Fibroblast of pulmonary artery (primary cell): ENCODE measurements at places on chromosomes 5 and 9.

- peak; percentile 50 for DNase-seq
Measured at GRCh38 chr5:34895641-34896419, 19.5 kb downstream of the RAD1 start.

- DNase-seq, result no peak
Measured at GRCh38 chr9:72772661-72773060, 180.2 kb downstream of the ALDH1A1 start.

DNA sequence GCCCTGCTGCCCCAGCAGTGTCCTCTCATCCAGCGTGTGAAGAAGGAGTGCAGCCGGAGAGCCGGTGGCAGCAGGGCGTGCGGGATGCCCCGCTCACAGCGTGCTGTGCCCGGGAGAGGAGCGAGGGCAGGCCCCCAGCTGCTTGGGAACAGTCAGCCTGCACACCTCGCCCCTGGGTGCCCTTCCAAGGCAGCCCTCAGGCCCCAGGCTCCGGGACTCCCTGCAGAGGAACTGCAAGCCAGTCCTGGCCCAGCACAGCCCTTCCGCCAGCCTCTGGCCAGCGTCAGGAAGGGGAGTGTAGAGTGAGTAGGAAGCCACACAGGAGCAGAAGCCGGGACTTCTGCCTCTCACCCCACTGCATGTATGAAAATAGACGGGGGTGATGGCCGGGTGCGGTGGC, 43.5 kb downstream of the ADAMTS2 start:
- DNase-seq, result no peak

DNA sequence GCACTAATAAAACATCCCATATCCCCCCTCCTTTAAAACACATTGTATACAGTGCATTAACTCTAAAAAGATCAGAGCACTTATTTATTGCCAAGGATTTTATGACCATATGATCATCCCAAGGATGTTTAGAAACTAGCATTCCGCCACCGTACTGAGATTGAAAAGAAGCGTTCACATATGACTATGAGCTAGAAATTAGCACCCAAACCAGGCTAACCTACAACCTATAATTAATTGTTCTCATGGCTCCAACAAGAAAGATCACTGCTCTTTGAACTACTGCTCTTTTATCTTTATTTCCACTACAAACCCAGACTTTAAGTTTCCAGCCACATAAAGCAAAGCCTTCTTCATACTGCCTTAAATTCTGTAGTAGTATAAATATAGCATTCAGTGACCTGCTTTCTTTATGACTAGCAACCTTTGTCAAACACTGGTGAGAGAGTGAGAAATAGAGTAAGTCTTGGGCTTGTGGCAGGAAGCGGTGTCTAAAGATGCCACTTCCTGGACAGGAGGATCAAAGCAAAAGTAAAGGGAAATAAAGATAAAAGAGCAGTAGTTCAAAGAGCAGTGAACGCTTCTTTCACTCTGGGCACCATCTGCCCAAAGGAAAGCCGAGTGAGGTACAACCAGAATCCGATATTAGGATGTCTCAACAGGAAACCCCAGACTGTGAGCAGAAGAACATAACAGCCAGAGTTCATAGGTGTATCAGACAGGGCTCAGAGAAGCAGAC, 151.1 kb upstream of the ERCC6L2 start:
- DNase-seq, result no peak

GRCh38 chr9:125950880-125951471, 203.8 kb downstream of the PBX3 start:
- no peak for DNase-seq

DNA sequence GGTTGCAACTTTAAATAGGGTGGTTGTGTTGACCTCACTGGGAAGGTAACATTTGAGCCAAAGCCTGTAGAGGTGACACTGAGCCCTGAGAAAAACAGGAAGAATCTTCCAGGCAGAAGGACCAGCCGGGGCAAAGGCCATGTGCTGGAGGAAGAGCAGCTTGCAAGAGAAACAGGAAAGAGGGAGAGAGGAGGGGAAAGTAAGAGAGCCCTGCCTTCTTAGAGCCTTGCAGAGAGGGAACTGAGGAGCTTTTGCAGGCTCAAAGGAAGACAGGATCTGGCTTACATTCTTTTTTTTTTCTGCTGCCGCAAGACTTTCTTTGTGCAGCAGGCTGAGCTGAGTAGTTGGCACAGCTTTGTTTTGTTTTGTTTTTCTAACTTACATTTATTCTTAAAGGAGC, 17.4 kb downstream of the C9orf153 start:
- peak; percentile 39 for DNase-seq

- peak; percentile 10 for DNase-seq
Measured at GRCh38 chr9:131813116-131813515, 73.2 kb upstream of the RAPGEF1 start.

- peak; percentile 95 for DNase-seq
Measured at GRCh38 chr5:143177263-143177983, 226.1 kb downstream of the NR3C1 start.

DNA sequence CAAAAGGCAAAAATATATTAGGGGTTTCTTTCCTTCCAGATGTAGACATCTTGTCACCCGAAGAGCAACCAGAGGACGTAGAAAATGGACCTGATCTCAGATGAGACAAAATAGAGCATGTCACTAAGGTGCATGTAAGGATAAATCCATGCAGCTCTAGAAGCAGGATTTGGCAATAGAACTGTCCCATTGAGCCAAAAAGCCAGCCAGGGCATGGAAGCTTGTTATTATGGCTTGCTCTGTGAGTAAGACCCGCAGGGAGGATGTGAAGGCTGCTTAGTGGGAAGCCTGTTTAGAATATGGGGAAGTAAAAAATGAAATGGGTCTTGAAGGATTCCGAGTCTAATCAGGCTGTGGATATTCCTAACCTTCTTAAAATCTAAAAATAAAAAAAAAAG, 165.6 kb upstream of the MPDZ start:
- peak; percentile 30 for DNase-seq

GRCh38 chr5:395156-395920, 47.6 kb upstream of the EXOC3 start:
- peak; percentile 72 for DNase-seq

DNA sequence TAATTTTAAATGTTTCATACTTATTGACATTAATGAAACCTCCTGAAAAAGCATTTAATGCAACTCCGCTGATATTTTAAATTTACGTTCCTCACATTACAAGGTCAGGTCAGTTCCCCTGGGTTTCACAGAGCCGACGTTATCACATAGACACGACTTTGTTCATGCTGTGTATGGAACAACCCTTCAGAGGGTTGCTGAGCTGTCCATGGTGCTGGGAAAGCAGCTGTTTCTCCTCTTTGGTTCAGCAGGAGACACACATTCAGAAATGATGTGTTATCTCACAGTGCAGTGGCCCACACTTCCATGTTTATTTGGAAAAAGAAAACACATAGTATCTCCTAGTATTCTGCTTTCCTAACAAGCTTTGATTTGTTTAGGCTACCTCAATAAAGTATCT, 53.5 kb downstream of the PPP2R2B start:
- peak; percentile 53 for DNase-seq

DNA sequence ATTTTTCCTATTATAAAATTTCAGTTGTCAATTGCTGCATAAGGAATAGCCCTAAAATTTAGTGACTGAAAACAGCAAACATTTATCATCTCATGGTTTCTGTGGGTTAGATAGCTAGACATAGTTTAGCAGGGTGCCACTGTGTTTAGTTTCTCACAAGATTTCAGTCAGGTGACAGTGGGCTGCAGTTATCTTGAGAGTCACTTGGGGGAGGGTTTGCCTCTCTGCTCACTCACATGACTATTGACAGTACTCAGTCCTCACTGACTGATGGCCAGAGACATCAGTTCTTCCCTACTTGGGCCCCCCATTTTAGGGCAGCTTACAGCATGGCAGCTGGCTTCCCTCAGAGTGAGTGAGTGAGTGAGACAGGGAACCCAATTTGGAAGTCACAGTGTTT, 42.0 kb downstream of the PBX3 start:
- no peak for DNase-seq

DNA sequence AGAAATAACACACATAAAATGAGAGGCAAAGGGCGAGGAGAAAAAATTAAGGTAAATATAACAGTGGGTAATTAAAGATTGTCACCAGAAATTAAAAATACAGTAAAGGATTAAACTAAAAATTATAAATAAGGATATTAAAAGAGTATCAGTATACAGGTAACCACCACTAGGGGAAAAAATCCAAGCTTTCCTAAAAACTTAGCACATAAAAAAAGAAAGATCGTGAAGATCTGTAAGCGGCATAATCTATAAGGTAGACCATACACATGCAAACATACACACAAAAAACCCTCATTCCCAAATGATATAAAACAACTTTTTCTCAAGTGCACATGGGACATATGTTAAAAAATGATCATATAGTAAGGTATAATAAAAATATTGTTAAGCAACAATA, 577.3 kb upstream of the NUDT12 start:
- DNase-seq, result no peak

GRCh38 chr5:178282391-178282790, 49.8 kb upstream of the PHYKPL start:
- no peak for DNase-seq

DNA sequence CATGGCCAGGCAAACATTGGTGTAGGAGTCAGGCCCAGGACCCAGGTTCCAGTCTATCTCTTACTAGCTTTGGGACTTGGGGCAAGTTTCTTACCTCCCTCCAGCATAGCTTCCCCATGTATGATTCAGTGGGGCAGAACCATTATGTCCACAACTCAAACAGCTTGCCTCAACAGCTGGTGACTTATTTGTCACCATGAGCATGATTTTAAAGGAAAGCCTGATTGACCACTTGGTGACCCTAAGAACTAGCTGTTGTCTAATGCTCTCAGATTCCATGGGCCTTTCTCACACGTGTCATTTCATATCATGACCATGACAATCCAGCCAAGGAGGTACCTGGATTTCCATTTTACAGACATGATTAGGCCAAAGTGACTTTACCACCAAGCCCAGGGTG, 126.4 kb downstream of the TTLL11 start:
- no peak for DNase-seq

DNA sequence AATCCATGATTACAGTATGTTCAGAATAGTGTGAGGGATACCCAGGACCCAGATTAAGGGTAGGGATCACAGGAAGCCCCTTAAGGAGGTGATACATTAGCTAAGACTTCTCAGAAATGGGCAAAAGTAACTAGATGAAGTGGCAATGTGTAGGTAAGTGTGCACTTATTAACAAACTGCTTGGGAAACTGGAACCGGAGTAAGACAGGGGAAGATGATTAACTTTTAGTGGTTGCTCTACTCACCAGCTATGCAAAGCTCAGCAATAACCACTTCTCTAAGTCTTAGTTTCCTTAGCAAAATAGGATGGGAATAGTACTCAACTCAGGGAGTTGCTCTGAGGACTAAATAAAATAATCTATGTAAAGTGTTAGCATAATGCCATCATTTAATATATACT, 182.2 kb downstream of the MCTP1 start:
- DNase-seq, result no peak

- no peak for DNase-seq
Measured at GRCh38 chr5:19261879-19262278, 726.1 kb downstream of the CDH18 start.

- DNase-seq, result no peak
Measured at GRCh38 chr9:37528652-37529471, 43.1 kb downstream of the POLR1E start.

DNA sequence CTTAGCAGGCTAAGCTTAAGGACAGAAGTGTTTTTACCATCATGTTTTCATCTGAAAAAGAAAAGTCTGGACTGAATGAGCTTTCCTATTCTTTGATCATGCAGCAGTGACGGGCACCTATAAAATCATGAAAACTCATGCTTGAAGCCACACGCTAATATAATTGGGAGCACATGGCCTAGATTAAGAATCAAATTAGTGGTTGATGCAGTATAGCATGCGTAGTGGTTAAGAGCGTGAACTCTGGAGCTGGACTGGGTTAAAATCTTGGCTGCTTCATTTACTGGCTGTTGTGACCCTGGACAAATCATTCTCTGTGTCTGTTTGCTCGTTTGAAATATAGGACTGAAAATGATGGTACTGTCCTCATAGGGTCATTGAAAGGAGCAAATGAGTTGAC, 49.9 kb upstream of the IL13 start:
- no peak for DNase-seq

DNA sequence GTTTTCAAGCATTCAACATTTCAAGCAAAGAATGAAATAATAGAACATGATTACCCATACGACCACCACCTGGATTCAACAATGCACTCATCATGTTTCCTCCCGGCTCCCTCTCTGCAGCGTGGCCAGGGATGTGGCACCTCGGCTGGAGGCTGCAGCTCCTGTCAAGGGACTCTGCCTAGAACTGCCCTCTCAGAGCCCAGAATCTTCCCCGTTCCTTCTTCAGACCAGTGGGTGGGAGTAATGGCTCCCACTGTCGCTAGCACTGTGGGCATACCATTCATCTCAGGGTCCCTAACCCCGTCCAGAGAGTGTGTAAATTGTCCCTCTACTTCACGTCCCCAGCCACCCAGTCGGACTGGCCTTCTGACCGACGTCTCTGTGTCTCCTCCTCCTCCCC, 118.6 kb upstream of the COL5A1 start:
- DNase-seq, result no peak

DNA sequence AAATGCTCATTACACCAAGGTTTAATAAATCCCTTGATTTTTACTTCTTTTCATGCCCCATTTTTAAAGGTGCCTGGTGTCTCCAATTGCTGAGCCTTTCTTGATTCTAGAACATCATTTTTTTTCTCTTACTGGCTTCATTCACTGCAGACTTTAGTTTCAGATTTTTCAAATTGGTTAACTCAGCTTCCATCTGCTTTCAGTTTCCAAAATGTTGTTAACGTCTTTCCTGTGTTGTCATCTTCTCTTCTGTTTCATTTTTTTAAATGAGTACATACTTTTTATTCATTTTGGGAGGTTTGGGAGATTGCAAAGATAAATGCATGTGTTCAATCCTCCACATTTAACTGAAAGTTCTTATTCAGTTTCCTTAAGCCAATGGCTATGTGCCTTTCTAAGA, 126.4 kb upstream of the CCNG1 start:
- DNase-seq, result no peak

GRCh38 chr9:16442622-16443021, 427.8 kb downstream of the BNC2 start:
- DNase-seq, result peak; percentile 68

DNA sequence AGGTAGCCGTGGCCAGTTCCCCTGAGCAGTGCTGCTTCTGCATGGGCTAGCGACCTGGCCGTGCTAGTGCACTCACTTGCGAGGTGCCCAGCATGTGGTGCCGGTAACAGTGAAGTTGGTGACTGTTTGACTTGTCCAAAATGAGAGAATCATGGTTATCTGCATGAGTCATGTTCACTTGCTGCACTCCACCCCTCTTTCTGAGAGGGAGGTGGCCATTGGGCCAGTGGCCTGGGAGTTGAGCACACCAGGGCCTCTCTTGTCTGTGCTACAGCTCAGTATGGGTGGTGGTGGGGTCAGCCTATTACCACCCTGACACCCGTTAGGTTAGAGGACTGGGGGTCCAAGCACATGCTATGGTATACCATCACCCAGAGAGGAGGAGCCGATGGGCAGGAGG, 55.4 kb upstream of the GARNL3 start:
- no peak for DNase-seq
